ENCODE measurements at places on chromosomes 4 and X.

- no peak for DNase-seq
Measured at GRCh38 chr4:182126096-182126495, 117.1 kb upstream of the TENM3 start.

DNA sequence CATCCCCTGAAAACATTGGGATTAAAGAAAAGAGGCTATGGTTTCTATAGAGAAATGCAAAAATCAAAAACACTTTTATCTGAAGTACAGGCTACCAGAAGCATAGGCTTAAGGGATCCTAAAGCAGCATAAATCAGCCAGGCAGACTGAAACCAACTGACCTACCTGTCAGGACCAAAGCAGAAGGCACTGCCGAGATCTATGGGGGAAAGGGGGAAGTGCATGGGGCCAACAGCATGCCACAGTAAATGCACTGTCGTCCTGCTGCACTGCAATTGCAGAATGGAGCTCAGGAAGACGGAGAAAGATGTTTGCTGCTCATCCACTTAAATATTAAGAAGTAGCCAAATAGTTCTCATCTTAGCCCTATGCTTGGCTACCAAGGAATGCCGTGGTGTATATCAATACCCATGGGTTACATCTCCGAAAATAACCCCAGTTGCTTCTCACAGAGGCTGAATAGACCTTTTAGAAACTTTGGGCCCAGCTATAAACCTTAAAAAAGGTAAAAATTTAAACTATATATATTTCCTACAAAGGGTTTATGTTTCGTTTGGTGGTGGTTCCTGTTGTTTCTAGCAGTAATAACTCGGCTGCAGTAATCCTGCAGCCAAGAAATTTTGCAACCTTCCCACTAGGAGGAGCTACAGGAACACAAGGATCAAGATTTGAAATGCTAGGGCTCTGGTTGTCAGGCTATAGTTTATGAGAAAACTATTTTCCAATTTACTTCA, 312.2 kb upstream of the DIAPH2 start:
- DNase-seq: no peak

DNA sequence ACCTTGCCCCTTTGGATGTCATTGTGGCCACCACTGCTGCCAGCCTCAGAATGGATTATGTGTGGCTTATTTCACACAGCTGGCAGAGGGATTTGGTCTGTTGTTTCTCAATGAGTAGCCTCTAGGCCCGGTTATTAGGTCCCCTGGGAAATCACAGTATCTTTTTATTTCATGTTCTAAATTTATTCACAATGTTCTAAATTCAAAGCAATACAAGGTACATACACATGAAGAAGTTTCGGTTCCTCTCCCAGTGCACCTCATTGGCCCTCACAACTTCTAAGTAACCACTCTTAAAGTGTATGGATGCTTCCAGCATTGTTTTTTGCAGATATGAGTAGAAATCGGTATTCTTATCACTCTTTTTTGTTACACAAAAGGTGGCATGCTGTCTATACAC, 262.7 kb downstream of the RCHY1 start:
- no peak for DNase-seq

GRCh38 chr4:112083587-112084347, 61.5 kb upstream of the FAM241A start:
- no peak for DNase-seq

- no peak for DNase-seq
Measured at GRCh38 chrX:41711021-41711667, 12.8 kb upstream of the GPR82 start.

GRCh38 chr4:13547485-13548041, 3.3 kb upstream of the NKX3-2 start:
- DNase-seq: no peak

DNA sequence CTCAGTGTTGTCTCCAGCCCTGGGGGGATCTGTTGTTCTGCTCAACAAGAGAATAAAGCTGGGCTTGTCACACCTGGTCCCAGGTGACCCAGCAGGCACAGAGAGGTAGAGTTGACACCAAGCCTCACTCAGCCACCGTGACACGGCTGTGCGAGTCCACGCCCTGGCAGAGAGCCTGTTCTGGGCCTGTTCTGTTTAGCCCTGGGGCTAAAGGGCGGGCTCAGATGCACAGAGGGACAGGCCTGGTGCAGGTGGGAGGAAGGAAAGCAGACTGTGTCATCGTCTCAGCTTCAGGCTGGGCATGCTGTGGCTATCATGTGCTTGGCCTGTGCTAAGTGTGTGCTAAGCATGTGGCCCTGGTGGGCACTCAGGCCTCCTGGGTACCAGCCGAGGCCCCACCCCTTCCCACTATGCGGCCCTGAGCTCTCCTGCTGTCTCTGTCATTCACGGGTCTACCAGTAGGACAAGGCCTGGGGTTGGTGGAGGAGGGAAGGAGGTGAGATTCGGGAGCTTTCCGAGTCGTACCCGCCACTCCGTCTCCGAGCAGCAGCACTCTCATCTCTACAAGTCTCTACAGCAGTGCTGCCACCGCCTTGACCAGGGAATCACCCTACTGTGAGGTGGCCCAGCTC, 10.8 kb downstream of the WFS1 start:
- no peak for DNase-seq

- DNase-seq: no peak
Measured at GRCh38 chr4:182448281-182449151, 205.3 kb downstream of the TENM3 start.
